ENCODE measurements at places on chromosomes 6 and 20. TPM values are rescaled to one million over a fixed set of nuclear protein-coding genes. Genes with fewer than 3 reads are reported as not detected.

Gene HCRTR2
- total RNA-seq, result not detected

Gene DEFB124
- total RNA-seq, result not detected

Gene SLC22A7
- not detected for total RNA-seq

Gene CLPSL1
- total RNA-seq, result not detected

DNA sequence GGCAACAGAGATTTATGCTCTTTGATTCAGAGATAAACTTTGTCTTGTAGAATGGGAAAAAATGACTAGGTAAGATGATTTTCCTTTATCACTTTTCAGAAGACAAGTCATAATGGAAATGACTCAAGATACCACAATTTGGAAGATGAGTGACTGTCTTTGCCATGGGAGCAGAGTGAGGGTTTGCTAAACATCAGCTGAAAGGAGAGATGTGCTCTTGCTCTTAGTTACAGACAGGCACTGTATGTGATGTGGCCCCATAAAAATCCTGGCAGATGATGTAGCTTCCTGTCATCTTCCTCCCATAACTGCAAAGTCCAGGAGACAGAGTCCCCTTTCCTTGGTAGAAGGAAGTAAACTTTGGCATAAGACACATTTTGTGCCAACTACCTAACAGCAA lies 47.6 kb downstream of the BACH2 start:
- H3K4me1 ChIP-seq, result no peaks in the 10 kb centered on the region
- H3K36me3 ChIP-seq, result no peaks in the 10 kb centered on the region
- no peaks in the 10 kb centered on the region for H3K27me3 ChIP-seq
- DNase-seq, result no peak
- H3K27ac ChIP-seq, result no peak overlapping the region

DNA sequence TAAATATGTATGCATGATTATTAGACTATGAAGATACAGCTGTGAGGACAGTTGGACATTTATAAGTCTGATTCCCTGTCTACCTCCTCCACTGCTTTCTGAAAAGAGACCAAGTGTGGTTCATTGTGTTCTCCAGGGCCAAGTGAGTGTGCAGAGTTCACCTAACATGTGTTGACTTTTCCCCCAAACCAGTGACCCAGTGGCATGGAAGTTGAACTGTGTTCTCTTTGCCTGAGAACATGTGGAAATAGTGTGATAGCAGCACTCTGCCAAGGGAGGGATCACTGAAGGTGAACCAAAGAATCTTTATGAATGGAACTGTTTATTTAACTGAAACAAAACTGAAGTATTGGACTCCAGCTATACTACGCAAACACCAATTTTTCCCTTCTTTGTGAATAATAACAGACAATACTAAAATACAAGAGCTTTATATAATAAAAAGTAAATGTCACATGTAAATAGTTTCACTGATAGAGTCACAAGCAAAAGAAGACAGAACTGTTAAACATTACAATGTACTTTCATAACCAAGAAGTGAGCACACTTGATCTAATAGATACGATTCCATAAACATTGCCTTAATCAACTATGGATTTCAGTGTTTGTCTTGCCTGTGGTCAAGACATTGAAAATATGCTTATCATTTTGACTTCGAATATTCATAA lies 200.3 kb upstream of the FUT9 start:
- DNase-seq, result no peak
- H3K4me3 ChIP-seq, result no peak overlapping the region
- no peaks in the 10 kb centered on the region for H3K36me3 ChIP-seq
- no peaks in the 10 kb centered on the region for H3K27me3 ChIP-seq
- H3K4me1 ChIP-seq, result no peaks in the 10 kb centered on the region

Gene BHLHE23
- not detected for total RNA-seq

- H3K36me3 ChIP-seq, result no peaks in the 10 kb centered on the region
- no peaks in the 10 kb centered on the region for H3K4me1 ChIP-seq
- H3K4me3 ChIP-seq, result no peak overlapping the region
- peaks cover 3% of the 10 kb centered on the region for H3K27me3 ChIP-seq
These were observed 121.3 kb downstream of the PHACTR3 start for GRCh38 chr20:59725476-59726280.

- no peak overlapping the region for H3K27ac ChIP-seq
- DNase-seq, result no peak
- no peaks in the 10 kb centered on the region for H3K27me3 ChIP-seq
- H3K4me1 ChIP-seq, result no peaks in the 10 kb centered on the region
These were observed 188.2 kb downstream of the LRFN2 start for GRCh38 chr6:40398810-40399477.

DNA sequence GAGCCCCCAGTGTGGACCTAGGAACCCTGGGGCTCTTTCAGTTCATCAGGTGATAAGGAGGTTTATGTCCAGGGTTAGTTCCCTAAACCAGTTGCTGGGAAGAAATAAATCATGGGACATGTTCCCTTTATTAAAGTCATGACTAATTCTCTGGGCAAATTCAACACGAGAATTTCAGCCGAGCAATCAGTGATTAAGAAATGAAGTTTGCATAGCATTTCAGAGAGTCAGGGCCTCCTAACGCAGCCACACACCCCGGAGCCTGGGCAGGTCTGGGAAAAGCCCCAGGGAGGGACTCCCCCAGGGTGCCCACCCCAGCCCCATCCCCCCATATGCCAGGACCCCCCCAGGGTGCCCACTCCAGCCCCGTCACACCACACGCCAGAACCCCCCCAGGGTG lies 20.1 kb downstream of the SLCO4A1 start:
- peaks cover 84% of the 10 kb centered on the region for H3K4me1 ChIP-seq
- H3K27me3 ChIP-seq, result no peaks in the 10 kb centered on the region
- DNase-seq, result no peak
- peak overlapping the region; percentile 80 for H3K27ac ChIP-seq
- H3K4me3 ChIP-seq, result no peak overlapping the region

GRCh38 chr6:166309977-166310376 lies 1.8 kb upstream of the PRR18 start:
- H3K4me3 ChIP-seq, result no peak overlapping the region
- H3K27ac ChIP-seq, result no peak overlapping the region
- no peaks in the 10 kb centered on the region for H3K36me3 ChIP-seq
- DNase-seq, result no peak
- peaks cover 5% of the 10 kb centered on the region for H3K27me3 ChIP-seq

GRCh38 chr6:40695114-40695513 lies 108.0 kb upstream of the LRFN2 start:
- H3K27ac ChIP-seq, result no peak overlapping the region
- DNase-seq, result no peak
- H3K4me3 ChIP-seq, result no peak overlapping the region
- H3K36me3 ChIP-seq, result no peaks in the 10 kb centered on the region
- H3K4me1 ChIP-seq, result no peaks in the 10 kb centered on the region
- H3K27me3 ChIP-seq, result no peaks in the 10 kb centered on the region

- DNase-seq, result no peak
- H3K4me3 ChIP-seq, result peak overlapping the region; percentile 78
- H3K27ac ChIP-seq, result 0 out of 2 replicates have a peak overlapping the region, but pooled peaks have one; percentile 5
- no peaks in the 10 kb centered on the region for H3K36me3 ChIP-seq
- H3K27me3 ChIP-seq, result peaks cover 7% of the 10 kb centered on the region
- H3K4me1 ChIP-seq, result peaks cover 10% of the 10 kb centered on the region
These were observed 9.2 kb downstream of the NRN1 start for GRCh38 chr6:5997420-5997987.

DNA sequence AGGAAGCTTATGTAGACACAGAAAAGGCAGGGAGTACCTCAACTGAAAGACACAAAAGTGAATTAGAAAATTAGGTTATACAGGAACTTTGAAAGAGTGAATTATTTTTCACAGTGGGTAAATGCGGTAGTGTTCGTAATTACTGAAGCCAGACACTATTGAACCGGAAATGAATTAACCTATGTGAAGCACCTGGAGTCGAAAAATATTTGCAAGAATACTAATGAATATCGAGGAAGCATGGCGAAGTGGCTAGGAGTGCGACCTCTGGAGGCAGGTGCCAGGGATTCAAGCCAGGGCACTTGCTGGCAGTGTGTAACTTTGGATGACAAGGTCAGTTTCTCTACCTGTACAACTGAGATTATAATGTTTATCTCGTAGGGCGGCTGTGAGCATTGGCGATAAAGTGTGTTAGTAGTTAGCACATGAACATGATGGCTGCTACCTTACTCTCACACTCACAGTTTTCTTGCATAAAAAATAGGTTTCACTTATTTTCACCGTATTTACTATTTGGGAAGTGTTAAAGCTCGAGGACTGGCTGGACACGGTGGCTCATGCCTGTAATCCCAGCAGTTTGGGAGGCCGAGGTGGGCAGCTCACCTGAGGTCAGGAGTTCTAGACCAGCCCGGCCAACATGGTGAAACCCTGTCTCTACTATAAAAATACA lies 567 bp upstream of the SLC18B1 start:
- H3K27ac ChIP-seq, result no peak overlapping the region
- peaks cover 4% of the 10 kb centered on the region for H3K4me1 ChIP-seq
- DNase-seq, result no peak
- peak overlapping the region; percentile 66 for H3K4me3 ChIP-seq

GRCh38 chr6:107691062-107691751 lies 132.9 kb downstream of the SCML4 start:
- no peaks in the 10 kb centered on the region for H3K4me1 ChIP-seq
- peaks cover 4% of the 10 kb centered on the region for H3K27me3 ChIP-seq
- no peak overlapping the region for H3K27ac ChIP-seq
- no peaks in the 10 kb centered on the region for H3K36me3 ChIP-seq

Gene RAET1G
- 1.2 TPM for total RNA-seq

- no peaks in the 10 kb centered on the region for H3K27me3 ChIP-seq
- H3K27ac ChIP-seq, result no peak overlapping the region
- no peak for DNase-seq
- no peaks in the 10 kb centered on the region for H3K36me3 ChIP-seq
- H3K4me3 ChIP-seq, result no peak overlapping the region
- H3K4me1 ChIP-seq, result peaks cover 6% of the 10 kb centered on the region
These were observed 18.2 kb downstream of the AKAP12 start for GRCh38 chr6:151257985-151258445.

DNA sequence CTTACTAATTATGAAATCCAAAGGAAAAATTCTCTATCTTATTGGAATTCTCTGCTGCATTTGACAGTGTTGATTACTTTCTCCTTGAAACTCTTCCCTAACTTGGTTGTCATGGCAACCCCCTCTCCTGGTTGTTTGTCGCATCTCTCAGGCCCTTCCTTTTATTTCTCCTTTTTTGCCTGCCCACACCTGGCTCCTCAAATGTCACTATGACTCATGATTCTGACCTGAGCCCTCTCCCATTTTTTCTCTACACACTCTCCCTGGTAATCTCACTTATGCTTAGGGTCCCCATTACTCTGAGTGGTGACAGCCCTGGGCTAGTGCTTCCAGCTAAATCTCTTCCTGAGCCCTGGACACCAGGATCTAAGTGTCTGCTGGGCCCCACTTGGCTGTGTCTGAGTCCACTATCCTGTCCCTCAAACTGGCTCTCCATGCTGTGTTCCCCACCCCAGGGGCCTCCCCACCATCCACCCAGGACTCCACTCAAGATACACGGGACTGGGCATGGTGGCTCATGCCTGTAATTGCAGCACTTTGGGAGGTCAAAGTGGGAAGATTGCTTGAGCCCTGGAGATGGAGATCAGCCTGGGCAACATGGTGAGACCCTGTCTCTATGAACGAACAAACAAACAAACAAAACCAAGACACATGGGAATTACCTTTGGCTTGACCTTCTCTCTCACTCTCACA lies 16.5 kb upstream of the NNAT start:
- no peak overlapping the region for H3K27ac ChIP-seq
- no peaks in the 10 kb centered on the region for H3K4me1 ChIP-seq
- no peak for DNase-seq
- no peak overlapping the region for H3K4me3 ChIP-seq
- H3K27me3 ChIP-seq, result no peaks in the 10 kb centered on the region
- H3K36me3 ChIP-seq, result no peaks in the 10 kb centered on the region

GRCh38 chr6:111541026-111541681 lies 58.1 kb upstream of the REV3L start:
- H3K4me3 ChIP-seq, result no peak overlapping the region
- H3K4me1 ChIP-seq, result peaks cover 22% of the 10 kb centered on the region
- H3K27me3 ChIP-seq, result no peaks in the 10 kb centered on the region
- H3K36me3 ChIP-seq, result no peaks in the 10 kb centered on the region

DNA sequence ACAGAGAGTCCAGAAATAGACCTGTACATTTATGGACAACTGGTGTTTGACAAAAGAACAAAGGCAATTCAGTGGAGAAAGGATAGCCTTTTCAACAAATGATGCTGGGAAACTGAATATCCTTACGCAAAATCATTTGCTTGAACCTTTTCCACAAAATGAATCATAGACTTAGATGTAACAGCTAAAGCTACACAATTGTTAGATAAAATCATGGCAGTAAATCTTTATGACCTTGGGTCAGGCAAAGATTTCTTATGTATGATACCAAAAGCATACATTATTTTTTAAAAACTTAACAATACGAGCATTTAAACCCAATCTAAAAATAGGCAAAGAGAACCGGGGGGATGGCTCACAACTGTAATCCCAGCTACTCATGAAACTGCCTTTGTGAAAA lies 73.5 kb upstream of the DST start:
- H3K27me3 ChIP-seq, result no peaks in the 10 kb centered on the region
- H3K36me3 ChIP-seq, result no peaks in the 10 kb centered on the region
- no peak for DNase-seq
- peak overlapping the region; percentile 99 for H3K27ac ChIP-seq

Gene ZNF334
- total RNA-seq, result 0.28 TPM

Gene BFSP1
- 6.9 TPM for total RNA-seq
